ENCODE measurements at places on chromosomes 1 and 21.

GRCh38 chr1:44676484-44677200 lies 2.1 kb downstream of the ARMH1 start:
- DNase-seq: no peak

- DNase-seq: no peak
These were observed 118.3 kb upstream of the FGGY start for GRCh38 chr1:59178339-59179187.

GRCh38 chr1:199585392-199585791 lies 442.1 kb upstream of the NR5A2 start:
- no peak for DNase-seq

GRCh38 chr1:39124282-39124681 lies 80.2 kb upstream of the MACF1 start:
- DNase-seq: no peak

DNA sequence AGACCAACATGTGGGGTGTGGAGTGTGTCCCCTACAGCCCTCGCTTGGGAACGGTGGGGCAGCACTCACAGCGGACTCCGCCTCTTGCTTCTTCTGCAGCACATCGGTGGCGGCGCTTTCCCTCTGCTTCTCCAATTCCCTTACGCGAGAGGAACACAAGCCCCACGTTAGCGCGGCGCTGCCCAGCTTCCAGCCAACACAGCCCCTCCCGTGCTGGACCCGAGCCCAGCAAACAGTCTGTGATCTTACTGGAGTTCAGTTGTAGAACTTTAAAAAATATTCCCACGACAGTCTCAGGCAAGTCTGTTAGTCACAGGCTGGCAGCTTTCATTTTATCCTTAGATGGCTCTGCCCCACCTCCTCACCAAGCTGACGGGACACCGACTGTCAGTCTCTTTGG lies 13.6 kb downstream of the THAP3 start:
- no peak for DNase-seq

DNA sequence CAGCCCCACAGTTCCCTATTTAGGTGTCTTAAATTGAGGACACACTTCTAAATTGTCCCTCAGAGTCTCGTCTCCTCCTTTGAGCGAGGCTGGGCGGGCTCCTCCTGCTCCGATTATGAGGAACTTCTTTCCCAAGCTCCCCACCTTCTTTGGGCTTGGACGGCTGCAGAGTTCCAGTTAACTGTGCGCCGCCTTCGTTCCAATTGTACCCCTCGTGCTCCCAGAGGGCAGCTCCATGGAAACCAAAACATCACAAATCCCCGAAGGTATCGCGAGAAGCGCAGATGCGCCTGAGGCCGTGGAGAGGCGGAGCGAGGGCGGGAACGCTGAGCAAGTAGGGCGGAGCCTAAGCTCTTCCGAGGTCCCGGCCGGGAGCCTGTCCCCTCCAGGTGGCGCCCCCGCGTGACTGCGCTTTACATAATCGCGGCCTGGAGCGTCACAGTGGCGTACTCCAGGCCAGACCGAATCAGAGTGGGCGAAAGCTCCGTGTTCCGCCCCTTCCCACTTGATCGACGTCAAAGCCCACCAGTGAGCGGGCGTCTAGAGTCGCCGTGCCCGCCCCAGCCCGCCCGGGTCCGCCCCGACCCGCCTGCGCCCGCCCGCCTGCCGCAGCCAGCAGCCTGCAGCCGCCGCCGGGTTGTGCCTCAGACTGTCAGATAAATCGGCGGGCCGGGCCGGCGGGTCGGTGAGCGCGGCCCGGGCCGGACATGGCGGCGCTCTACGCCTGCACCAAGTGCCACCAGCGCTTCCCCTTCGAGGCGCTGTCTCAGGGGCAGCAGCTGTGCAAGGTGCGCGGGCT lies at the start of gene FAM76A:
Gene FAM76A (plus strand): TSS at position 588 of the 799 bp plus-strand sequence. CDS start 120 bp downstream, at position 708.
- peak; percentile 99 for DNase-seq

DNA sequence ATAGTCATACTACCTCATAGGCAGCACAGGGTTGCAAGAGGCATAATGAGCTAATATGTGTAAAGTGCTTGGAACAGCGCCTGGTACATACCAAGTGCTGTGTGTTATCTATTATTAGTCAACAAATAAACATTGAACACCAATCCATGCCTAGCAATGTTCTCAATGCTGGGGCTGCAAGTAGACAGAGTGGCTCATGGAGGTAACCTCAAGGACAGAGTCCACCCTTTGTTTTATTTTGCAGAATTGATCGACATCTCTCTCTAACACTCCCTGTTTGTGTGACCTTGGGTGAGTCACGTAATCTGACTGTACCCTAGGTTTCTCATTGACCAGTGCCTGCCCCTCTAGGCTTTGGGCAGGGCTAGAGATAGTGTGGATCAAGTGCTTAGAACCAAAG lies 164.0 kb upstream of the KLHDC7A start:
- DNase-seq: no peak

DNA sequence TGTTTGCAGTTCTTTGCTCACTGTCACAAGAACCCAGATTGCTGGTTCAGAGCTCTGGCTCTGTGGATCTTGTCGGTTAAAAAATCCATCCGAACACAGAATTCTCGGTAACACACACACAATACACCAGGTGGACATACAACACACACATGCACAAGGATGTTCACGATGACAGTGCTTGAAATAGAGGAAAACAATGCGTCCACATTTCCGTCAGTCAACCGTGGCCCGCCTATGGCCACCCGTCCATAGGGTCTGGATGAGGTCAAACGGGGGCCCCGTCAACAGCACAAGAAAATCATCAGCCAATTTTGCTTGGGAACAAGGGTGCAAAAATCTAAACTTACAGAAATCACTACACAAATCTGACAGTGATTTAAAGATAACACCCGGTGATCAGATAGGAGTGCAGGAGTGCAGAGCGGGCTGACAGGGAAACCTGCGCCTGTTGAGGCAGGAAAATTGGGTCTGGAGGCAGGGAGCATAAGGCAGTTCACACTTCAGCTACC lies 50.4 kb upstream of the SLC19A1 start:
- DNase-seq: no peak

GRCh38 chr1:51859333-51859732 lies 19.2 kb downstream of the NRDC start:
- no peak for DNase-seq

DNA sequence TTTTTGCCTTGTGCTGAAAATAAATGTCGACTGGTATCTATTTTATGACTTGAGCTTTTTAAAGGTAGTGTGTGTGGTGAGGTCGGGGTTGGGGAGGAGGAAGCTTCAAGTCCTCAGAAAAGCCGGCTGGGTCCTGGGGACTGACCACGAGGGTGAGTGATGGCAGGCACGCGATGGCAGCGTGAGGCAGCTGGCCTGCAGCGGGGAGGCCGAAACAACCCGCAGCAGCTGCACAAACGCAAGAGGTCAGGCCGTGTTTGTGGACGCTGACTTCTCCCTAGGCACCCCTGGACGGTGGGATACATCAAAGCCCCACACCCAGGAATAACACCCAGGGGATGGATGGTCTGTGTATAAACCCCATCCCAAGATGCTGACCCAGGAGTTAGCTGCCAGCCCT lies 51.4 kb downstream of the ZBTB18 start:
- no peak for DNase-seq

DNA sequence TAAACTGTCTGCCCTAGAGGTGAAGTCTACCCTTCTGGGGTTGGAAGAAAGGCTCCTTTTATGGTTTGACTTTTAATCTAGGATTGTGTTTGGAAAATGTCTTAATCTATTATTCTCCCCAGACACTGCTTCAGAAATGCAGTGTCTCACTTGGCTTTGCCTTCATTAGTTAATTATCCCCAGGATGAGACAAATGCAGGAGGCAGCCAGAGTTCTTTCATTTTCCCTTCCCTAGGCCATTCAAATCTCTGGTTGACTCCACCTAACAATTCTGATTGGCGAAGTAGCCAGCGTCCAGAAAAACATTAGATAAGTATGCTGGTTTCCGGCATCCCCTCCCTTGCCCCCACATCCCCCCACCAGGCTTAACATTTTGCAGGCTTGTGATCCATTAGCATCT lies 325.8 kb upstream of the PBX1 start:
- no peak for DNase-seq

DNA sequence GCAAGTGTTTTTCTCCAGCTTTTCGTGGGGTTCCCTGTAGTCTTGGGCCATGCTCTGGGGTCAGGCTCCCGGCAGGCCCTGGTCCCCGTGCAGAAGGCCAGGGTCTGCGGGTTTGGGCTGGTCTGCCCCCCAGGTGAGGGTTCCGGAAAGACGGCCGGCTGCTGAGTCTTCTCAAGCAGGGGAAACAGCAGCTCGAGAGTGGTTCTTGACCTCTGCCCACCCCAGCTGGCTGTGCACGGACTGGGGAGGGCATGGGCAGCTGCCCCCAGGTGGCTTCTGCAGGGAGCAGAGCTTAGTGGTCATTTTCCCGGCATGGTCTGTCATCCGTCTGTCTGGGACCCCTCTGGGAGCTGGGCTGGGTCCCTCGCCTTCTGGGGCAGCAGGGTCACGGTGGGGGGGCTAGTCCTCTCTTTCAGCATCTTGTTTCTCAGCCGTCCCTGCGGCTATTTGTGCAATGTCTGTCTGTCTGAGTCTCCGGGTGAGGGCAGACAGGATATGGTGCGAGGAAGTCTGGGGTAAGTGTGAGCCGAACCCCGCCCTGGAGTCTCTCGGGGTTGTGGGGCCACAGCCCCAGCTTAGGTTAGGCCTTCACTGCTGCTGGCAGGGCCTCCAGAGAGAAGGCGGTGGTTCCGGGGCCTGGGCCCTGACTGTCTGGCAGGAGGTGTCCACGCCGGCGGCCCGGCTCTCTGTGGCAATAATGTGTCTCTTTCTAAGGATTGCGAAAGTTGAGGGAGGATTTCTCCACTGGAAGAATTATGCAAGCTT lies 6.1 kb downstream of the SKI start:
- DNase-seq: peak; percentile 62

GRCh38 chr1:9860887-9861286 lies 37.1 kb upstream of the CLSTN1 start:
- no peak for DNase-seq

GRCh38 chr1:118902711-118903191 lies 85.4 kb downstream of the TBX15 start:
- no peak for DNase-seq

GRCh38 chr1:62516600-62516999 lies 79.8 kb downstream of the USP1 start:
- DNase-seq: no peak

DNA sequence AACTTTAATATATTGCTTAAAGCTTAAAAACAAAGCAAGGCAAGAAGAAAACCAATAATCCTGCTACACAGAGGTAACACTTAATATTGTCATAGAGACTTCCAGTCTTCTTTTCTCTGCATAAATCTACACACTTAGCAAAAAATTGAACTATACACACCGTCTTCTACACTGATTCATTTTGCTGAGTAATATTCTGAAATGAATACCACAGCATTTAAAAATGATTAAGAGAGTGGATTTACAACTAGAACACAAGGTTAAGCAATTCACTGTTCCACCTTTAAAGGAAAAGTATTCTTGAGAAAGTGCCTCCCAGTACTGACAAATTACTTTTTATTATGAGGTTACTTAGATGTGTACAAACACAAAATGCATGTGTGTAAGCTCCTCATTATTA lies 22.2 kb upstream of the ITPKB start:
- DNase-seq: no peak

DNA sequence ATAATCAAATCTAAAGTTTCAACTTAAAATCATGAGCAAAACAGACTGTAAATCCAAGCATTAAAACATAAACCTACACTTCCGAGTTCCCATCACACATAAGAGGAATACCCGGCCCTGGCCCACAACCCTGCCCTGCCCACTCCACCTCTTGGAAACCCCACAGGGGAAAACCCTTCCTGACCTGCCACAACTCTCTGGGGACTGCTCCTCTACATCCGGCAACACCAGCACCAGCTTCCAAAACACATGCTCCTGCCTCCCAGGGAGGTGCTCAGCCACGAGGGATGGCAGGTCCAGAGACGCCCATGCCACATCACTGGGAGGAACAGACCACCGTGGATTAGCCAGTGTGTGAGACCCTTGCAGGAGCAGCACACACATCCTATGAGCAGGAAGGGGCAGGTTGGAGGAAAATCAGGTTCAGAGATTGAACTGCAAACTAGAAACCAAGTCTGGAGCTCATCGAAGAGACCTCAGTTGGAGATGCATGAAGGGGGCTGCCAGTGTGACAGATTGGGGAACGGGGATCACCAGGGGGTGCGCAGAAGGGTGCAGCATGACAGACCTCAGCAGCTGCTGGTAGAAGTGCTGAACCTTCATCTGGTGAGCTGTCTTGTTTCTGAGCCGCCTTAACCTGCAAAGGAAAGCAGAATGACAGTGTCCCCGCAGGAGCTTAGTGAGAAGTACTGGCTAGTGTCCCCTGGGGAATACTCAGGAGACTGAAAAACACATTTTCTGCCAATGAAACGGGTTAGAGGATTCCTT lies 25.8 kb upstream of the LSS start:
- no peak for DNase-seq

GRCh38 chr1:89125913-89126580 lies at the start of gene GBP2:
Gene GBP2 (minus strand): TSS chr1:89126114. CDS start chr1:89121966, 4,148 bp downstream.
- DNase-seq: no peak

DNA sequence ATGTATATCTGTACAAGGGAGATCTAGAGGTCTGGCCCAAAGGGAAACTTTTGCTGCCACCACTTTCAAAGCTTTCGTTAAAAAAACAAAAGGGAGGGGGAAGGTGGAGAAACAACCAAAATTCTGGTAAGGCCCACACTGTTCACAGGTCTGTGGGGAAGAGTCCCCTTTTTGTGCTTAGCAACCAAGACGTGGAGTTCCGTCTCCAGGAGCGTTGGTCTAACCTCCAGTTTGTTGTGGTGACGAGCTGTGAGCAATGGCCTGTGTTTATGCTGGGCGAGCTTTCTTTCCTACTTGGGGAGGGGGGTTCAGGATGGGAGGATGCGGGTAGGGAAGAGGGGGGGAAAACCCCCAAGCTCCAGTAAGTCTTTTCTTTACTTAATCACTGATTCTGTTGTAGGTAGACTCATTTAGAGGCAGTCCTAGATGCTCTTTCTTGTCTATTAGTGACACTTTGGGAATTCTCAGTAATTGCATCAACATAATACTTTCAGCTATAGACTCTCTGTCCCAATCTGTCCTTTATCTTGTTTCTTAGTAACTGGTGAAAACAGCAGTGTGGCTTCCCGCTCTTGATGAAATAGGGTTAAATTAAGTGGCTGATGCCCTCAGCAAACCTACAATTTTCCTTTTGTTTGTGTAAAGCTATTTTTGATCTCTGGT lies 1.5 kb downstream of the HIPK1 start:
- DNase-seq: no peak

GRCh38 chr1:15656464-15656863 lies 27.7 kb upstream of the PLEKHM2 start:
- DNase-seq: no peak

DNA sequence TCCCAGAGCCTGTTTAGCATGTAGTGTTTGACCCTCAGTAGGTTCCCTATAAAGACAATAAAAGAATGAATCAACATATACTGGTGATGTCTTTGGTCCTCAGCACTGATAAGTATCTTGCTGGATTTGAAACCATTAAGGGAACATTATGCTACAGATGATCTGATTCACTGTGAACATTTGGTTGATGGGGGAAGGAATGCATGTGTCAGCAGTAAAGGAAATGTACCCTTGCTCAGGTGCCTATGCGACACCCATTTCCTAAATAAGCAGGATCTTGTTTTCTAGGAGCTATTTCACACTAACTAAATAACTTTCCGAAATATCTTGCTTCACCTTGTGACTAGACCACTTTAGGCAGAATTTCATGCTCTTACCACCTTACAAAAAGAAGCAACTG lies 13.0 kb downstream of the TEX38 start:
- no peak for DNase-seq

GRCh38 chr1:15994081-15994480 lies 10.0 kb upstream of the SRARP start:
- no peak for DNase-seq

GRCh38 chr21:44416193-44416592 lies 39.1 kb upstream of the LRRC3 start:
- no peak for DNase-seq

Measured in omental fat pad (tissue), 4 donors.